ENCODE measurements at places on chromosomes 1 and 21.

GRCh38 chr1:153932156-153933131 lies 9.7 kb upstream of the GATAD2B start:
- DNase-seq = peak; percentile 40

- DNase-seq = no peak
Measured at GRCh38 chr1:244460197-244460596, 876 bp upstream of the CATSPERE start.

DNA sequence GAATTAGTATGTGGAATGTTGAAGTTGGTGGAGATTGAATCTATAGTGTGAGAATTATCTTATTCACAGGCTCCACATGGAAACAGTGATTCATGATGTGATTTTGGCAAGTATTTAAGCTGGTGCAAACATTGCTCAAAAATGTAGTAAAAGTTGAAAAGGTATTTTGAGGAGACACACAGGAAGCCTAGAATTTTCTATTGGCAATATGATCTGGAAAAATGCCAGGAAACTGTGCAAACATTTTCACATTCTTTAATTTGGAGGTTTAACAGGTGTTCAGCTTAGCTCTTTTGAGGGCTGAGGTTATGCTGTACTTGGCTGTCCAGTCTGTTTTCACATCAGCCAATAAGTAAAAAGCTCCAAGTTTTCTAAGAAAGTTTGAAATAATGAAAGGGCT lies 327.3 kb downstream of the RWDD3 start:
- DNase-seq = no peak

- DNase-seq = peak; percentile 14
Measured at GRCh38 chr21:42127164-42128150, 56.3 kb downstream of the UMODL1 start.

DNA sequence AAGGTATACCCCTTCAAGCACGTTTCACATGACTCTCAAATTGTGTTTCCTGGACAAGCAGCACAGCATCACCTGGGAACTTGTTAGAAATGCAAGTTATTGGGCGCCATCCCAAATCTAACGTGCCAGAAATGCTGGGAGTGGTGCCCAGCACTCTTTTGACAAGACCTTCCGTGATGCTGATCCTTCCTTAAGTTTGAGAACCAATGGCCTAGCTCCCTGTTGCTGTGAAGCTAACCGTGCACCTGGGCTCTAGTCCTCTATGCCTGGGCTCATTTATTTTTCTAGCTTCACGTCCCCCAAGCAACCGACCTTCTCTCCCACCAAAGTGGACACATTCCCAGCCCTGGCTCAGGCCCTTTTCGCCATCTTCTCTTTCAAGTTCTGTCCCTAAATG lies 4.3 kb downstream of the BEST4 start:
- DNase-seq = no peak

DNA sequence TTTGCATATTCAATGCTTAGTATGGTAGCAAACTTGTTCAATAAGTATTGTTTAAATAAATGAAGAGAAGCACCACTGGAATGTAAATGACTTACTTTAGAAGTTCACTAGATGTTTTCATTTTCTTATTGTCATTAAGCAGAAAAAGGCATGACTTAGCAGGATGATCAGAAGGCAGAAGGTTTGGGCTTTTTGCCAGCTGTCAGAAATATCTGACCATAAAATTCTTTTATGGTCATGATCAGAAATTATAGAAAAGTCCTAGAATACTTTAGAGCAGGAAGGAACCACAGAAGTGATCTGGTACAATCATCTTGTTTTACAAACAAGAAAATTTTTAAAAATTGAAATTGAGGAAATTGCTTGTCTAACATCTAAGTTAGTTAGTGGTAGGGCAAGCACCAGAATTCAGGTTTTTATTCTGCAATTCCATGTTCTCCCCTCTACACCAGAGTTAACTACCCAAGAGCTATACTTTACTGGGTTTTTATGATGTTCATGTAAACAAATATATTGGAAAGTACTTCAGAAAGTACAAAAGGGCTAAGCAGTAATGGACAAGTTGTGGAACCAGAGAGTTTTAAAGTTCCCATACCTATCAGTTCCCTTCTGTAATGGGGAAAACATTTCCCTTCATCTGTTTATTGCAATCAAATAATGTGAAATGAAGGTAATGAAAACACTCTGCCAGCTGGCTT lies 10.1 kb downstream of the FMO5 start:
- DNase-seq = peak; percentile 59
